CD4-positive, alpha-beta T cell treated with Interleukin-17A for 1 hour (primary cell): ENCODE measurements at places on chromosomes 13 and 19.

DNA sequence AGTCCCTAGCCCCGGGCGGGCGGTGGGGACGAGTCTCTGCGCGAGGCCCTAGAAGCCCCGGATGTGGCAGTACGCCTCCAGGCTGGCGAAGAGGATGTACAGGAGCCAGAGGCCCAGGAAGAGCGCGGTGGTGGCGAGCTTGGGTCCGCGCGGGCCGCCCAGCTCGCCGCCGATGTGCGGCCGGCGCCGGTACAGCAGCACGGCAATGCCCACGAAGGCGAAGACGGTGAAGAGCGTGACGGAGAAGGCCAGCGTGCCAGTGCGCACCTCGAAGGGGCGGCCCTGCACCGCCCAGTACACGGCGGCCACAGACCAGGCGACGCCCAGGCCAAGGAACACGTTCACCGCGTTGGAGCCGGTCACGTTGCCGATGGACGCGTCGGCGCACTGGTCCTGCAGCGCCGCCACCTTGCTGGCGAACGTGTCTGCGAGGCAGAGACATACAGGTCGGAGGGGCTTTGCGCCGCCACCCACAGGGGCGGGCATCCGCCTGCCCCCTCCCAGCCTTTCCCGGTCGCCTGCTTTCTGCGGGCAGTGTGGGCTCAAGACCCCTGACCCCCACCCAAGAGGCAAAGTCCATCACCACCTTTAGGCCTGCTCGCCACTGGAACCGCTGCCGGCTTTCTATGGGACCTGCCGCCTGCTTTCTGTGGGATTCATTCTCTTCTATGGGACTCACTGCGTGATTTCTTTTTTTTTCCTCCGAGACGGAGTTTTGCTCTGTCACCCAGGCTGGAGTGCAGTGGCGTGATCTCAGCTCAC lies 10.9 kb upstream of the MEIS3 start:
- no peak for DNase-seq

DNA sequence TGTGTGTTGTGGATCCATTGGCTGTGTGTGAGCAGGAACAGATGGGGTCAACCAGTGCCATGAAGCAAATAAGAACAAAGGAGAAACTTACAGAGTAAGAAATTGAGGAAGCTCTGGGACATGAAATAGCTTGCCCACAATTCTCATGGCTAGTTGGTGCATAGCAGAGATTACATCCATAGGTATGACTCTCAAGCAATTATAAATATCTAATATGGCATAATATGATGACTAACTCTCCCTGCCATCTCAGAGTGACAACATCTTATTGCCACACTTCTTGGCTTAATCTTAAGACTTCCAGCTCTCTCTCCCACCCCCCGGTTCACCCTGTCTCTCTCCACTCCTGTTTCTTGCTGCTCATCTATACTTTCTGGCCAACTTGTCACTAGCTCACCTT lies 53.3 kb downstream of the OXGR1 start:
- DNase-seq = no peak

- DNase-seq = no peak
Measured at GRCh38 chr19:34589730-34590129, 87.2 kb downstream of the SCGB2B2 start.

GRCh38 chr19:27779954-27780353 lies 1433.0 kb downstream of the UQCRFS1 start:
- no peak for DNase-seq

GRCh38 chr19:10826846-10827245 lies 9.2 kb downstream of the TMED1 start:
- DNase-seq = no peak

DNA sequence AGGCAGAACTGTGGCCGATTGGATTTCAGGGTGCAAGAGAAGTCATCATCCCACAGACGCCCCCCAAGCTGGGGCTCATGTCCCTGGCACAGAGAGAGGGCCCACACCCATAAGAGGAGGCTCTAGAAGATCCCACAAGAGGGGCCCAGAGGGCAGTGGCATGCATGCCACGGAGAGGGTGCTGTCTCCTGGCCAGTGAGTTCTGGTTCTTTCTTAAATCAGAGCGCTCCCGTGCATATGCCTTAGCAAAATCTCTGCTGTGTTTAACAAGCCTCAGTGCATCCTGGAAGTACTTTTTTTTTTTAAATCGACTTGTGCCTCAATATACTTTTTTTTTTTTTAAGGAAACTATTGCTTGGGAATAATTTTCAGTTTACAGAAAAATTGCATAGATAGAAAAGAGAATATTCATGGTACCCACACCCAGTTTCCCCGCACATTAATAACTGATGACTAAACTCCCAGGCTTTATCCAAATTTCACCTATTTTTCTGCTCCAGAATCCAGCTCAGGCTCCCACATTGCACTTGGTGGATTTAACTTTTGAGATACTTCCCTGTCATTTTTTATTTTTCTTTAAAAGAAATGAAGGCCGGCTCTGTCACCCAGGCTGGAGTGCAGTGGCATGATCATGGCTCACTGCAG lies 59.1 kb downstream of the PEX11G start:
- no peak for DNase-seq

DNA sequence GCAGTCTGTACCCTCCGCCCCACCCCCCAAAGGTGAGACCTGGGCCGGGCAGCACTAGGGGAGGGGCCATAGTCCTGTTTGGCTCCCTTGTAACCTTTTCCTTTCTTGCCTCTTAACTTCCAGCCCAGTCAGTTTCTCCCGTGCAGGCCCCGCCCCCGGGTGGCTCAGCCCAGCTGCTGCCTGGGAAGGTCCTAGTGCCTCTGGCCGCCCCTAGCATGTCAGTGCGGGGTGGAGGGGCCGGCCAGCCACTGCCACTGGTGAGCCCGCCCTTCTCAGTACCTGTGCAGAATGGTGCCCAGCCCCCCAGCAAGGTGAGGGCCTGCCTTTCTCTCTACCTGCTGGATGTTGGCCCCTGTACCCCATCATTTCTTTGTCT lies 10.5 kb upstream of the PRR19 start:
- no peak for DNase-seq

DNA sequence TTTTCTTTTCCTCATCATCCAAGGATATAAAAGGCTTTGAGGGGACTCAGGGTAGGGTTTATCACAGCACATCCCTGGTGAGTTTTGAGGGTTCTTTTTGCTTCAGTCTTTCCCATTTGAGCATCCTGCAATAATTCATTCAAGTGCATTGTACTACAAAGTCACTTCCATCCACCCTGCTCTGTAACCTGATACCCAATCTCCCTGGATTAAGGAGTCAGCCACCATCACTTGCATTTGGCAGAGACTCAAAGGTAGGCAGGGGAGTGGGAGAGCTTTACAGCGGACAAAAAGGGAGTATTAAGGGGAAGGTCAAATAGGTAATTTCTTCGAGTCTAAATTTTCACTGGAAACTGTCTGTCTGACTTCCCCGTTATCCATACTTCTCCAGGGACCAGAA lies 216.1 kb upstream of the TMTC4 start:
- no peak for DNase-seq

GRCh38 chr13:23771552-23771951 lies 117.6 kb downstream of the MIPEP start:
- no peak for DNase-seq

- no peak for DNase-seq
Measured at GRCh38 chr19:33247441-33247819, 21.8 kb upstream of the SLC7A10 start.

DNA sequence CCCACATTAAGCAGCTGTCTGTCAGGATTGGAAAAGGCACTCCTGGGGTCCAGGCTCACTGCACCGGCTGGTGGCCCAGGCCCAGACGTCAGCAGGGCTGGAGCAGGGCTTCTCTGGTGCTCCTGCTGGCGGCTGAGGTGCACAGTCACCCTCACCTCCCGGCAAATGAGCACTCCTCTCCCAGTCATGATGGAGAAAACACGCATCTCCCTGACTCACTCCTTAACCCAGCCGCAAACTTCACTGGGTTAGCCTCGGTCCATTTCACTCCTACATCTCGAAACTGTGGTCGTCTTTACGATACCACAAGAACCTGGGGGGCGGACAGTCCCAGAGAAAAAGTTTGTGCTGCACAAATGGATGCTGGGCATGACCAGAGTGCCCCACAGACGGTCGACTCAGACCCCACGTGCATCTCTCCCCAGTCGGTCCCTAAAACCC lies 3.3 kb upstream of the RASA3 start:
- no peak for DNase-seq

- no peak for DNase-seq
Measured at GRCh38 chr13:105291987-105292386, 1243.5 kb downstream of the EFNB2 start.

GRCh38 chr13:98478189-98479129 lies 98.4 kb downstream of the STK24 start:
- peak; percentile 25 for DNase-seq

- peak; percentile 84 for DNase-seq
Measured at GRCh38 chr19:11587302-11587974, 9.8 kb upstream of the ZNF627 start.

DNA sequence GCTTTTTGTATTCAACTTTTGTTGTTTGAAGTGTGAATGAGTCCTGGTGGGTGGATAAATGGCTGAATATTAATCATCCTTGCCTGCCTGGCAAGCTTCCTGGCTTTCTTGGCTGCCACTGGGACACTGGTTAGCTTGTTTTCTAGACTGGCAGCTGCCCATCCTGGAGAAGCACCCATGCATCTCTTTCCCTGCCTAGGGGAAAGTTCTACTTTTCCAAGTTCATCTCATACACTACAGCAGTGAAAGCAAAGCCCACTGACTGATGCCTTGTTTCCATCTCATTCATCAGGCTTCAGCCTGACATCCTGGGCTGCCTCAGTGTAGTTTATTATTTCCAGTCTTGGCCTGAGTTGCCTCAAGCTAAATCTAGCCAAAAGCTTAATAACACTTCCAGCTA lies 244.8 kb downstream of the PCDH20 start:
- no peak for DNase-seq

GRCh38 chr19:8640402-8641004 lies 10.1 kb downstream of the NFILZ start:
- peak; percentile 13 for DNase-seq

- DNase-seq = peak; percentile 39
Measured at GRCh38 chr19:56838909-56839651, 1.4 kb downstream of the PEG3 start.

GRCh38 chr13:111216166-111216960 lies 101.3 kb downstream of the ARHGEF7 start:
- peak; percentile 45 for DNase-seq

DNA sequence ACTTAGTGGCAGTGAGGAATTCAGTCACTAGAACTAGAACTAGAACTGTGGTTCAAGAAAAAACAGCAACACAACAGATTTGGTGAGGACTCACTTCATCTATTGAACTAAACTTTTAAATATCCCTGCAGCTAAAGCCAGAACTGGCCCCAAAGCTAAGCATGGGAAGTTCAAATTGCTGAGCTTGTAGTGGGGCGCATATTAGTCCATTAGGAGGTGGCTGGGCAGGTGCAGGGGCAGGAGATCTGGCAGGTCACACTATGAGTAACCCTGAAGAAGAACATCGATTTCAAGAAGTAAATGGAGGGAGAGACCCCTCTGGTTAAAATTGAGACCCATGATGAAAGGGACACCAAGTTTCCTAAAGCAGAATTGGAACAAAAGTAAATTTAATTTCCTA lies 73.8 kb upstream of the UBAC2 start:
- DNase-seq = no peak

- DNase-seq = no peak
Measured at GRCh38 chr13:79775830-79776229, 294.9 kb downstream of the NDFIP2 start.

DNA sequence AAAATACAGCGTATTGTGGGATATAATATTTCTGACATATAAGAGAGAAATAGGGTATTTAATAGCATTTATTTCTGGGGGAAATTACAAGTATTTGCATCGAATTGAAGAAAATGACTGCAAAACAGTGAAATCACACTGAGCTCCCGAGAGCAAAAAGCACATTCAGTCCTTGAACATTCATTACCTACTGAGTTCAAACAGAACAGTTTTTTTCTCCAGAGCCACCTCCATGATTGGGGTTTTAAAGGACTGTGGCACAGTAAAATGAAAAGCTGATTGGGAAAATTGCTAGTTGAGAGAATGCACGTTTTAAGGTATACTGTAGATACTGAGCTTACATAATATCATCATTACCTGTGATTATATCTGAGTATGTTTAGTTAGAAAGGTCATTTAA lies 58.0 kb upstream of the TRPC4 start:
- DNase-seq = no peak

GRCh38 chr19:35734273-35734672 lies 8.0 kb downstream of the IGFLR1 start:
- DNase-seq = no peak

DNA sequence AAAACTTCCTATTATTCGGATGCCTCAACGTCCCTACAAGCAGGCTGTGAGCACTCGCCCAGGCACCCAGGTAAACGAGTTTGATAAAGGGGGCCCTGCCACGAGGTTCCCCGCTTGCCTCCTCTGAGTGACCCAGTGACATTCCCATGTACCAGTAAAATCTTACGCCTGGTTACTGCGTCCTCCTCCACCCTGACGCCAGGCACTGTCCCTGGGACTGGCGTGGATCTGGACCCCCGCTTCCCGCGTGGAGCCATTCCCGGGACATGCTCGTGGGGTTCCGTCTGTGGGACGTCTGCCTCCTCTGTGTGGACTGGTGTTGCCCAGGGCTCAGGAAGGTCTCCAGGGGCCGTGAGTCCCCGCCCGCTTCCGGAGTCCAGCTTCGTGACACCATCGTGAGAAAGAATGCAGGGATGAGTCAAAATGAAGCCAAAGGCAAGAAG lies 407 bp upstream of the ZNF550 start:
- DNase-seq = no peak

DNA sequence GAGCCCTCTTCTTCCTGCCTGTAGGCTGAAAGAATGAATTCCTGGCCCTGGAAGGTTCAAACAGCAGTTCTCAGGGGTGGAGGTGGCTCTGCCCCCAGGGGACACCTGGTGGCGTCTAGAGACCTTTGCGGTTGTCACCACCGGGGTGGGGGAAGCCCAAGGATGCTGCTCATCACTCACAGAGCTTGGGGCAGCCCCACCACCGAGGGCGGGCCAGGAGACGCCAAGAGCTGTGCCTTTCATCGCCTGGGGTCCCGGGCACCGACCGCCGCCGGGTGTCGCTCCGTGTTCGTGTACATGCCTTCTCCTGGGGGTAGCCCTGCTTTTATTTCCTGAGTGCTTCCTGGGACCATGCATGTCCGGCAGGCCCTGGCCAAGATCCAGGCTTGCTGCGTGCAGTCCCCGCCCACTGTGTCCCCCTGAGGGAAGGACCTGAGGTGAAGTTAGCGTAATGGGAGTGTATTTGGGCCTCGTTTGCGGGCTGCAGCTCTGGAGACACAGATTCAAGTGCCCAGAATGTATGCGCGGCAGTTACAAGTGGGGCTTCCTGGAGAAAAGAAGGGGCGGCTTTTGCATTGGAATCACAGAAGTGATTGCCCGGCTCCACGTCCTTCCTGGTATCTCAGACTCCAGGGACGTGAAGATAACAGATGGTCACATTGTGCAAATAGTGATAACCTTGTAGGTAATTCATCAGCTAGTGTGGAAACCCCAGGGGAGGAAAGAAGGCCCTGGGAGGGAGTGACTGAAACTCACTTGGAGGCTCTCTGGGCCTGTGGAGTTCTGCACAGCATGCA lies 7.8 kb downstream of the DOT1L start:
- DNase-seq = peak; percentile 85
